ENCODE measurements at places on chromosomes 16 and 17.

DNA sequence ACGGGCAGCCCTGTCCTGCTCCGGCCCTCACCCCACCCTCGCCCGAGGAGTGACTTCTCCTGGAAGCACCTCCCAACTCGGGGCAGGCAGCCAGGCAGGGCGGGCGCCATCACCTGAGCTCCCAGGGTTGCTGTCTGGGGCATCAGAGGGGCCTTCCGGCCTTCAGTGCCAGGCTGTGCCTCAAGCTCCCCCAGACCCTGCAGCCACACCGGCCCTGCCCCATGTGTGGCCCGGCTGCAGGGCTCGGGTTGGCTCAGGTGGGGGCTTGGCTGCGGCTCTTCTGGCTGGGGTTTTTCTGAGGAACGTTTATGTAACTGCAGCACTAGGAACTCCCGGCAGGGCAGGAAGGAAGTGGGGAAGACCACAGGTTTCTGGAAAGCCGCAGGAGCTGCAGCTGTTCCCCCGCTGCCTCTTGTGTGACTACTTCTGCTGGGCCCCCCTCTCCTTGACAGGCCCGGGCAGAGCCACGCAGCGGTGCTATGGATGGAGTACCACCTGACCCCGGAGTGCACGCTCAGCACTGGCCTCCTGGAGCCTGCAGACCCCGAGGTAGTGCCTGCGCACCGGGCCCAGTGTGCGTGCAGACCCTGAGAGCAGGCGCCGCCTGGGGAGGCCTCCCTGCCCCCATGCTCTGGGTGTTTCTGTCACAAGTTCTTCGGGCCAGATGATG lies 45.6 kb downstream of the PRMT7 start:
- peak; percentile 50 for DNase-seq

- DNase-seq: no peak
Measured at GRCh38 chr17:31449111-31449510, 57.6 kb downstream of the RAB11FIP4 start.

GRCh38 chr17:70945386-70945785 lies 776.1 kb downstream of the KCNJ2 start:
- DNase-seq: no peak

DNA sequence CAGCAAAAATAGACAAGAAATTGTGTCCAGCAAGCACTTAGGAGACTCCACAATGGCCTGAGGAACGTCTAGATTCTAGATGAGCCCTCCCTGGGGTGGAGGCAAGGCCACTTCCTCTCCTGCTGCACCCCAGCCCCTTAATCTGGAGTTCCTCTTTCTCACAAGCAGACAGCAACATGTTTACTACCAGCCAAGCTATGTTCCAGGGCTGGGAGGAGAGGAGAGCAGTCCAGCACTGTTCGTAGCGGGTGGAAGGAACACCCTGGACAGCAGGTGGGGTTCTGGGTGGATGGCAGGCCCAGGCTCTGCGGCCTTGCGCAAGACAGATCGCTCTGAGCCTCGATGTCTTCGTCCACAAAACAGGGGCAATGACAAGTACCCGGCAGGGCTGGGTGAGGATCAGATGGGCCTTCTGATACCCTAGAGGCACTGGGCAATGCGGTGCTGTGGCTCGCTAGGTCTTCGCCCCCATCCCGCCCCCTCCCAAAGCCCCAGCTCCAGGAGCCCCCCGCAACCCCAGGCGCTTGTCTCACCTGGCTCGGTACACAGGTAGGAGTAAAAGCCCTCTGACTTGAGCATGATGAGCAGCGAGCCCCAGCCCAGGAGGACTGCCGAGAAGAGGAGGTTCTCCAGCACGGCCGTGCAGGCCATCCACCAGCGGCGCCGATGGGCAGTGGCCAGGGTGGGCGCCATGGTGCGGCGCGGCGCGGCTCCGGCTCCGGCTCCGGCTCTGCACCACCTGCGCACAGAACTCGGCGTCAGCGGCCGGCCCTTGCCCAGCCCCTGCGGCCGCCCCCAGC lies 1.3 kb downstream of the SLC43A2 start:
- no peak for DNase-seq

DNA sequence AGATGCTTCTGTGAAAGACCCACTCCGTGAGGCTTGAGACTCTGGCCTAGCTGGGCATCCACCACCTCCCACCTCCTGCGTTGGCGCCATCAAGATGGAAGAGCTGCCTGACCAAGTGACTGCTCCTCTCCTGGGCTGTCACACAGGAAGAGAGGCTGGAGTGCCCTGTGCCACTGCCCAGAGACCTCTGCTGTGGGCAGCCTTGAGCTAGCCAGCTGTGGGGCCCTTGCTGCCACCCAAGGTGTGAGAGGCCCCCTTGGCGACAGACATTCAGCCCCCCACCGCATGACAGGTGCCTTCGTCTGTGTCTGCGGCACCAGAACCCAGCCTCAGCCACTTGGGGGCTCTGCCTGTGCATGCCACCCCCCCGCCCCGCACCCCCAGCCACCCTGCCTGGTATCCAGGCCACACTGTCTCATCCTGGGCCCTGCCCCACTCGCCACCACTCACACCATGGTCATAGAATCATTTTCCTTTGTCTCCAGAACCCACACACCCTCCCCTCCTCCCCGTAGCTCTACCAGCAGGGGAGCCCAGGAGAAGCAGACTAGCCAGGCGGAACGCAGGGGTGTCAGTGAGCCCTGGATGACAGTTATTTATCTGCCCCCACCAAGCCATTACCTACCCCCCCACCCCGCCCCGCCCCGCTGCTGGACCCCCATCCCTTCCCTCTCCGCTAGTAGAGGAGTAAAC lies 120.9 kb upstream of the LHX1 start:
- no peak for DNase-seq

- no peak for DNase-seq
Measured at GRCh38 chr17:13544292-13544691, 57.4 kb downstream of the HS3ST3A1 start.

DNA sequence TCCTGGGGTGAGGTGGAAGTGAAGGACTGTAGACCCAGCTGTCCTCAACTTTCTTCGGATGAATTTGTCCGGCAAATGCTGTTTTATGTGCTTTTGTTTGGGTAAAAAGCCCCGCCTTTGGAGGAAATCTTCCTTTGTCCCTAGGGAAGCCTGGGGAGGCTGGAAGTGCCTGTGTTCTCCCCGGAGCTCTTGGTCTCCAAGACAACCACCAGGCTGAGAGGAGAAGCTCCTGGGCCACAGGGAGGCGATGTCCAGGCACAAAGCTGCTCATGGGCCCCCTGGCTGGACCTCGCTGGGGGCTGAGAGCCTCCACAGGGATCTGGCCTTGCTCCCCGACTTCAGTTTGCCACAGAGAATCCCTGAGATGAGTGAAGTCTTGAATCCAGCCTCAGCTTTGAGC lies 293.1 kb upstream of the N4BP1 start:
- DNase-seq: no peak

DNA sequence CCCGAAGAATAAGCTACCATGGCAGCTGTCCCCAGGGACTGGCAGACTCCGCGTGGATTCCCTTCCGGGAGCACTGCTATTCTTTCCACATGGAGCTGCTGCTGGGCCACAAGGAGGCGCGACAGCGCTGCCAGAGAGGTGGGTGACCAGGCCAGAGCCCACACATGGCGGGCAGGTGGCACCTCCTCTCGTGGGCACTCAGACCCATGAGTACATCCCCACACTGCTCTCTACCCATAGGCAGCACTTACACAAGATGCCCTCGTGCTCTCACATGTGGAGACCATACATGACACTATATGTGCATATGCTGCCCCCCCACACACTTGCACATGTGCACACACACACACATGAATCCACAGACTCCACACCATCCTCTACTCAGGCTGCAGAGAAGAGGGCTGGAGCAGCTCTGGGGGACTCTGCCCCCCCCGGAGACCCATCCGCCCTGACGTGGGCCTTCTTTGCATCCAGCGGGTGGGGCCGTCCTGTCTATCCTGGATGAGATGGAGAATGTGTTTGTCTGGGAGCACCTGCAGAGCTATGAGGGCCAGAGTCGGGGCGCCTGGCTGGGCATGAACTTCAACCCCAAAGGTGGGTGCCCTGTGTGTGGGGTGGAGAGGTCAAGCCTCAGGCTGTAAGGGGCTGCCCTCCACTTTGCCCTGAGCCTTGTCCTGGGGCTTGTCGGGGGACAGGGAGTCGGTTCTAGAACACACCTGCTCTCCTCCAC lies 62.9 kb downstream of the MRC2 start:
- DNase-seq: no peak

- no peak for DNase-seq
Measured at GRCh38 chr16:31707743-31708335, 165.8 kb upstream of the ZNF267 start.

DNA sequence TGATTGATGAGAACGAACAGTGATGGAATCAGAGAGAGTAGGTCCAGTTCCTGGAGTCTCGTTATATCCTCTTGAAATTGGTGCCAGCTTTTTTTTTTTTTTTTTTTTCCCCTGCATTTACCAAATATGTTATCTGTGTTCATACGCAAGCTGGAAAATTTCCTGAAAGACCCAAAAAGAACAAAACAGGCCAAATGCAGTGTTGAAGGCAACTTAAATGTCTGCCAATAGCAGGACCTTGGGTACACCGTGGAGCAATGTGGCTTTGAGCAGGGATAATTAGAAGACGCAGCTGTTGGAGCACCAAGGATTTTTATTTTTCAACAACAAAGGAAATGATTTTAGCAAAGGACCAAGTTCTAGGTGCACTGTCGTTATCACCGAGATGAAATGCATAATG lies 105.0 kb downstream of the ABCC6 start:
- DNase-seq: no peak

GRCh38 chr17:48503747-48504146 lies 27.1 kb downstream of the HOXB1 start:
- no peak for DNase-seq

GRCh38 chr17:70169709-70170597 lies 621 bp downstream of the KCNJ2 start:
- DNase-seq: no peak

GRCh38 chr16:85536411-85537330 lies 76.5 kb upstream of the GSE1 start:
- no peak for DNase-seq

- no peak for DNase-seq
Measured at GRCh38 chr16:76278980-76279379, 1.8 kb downstream of the CNTNAP4 start.

DNA sequence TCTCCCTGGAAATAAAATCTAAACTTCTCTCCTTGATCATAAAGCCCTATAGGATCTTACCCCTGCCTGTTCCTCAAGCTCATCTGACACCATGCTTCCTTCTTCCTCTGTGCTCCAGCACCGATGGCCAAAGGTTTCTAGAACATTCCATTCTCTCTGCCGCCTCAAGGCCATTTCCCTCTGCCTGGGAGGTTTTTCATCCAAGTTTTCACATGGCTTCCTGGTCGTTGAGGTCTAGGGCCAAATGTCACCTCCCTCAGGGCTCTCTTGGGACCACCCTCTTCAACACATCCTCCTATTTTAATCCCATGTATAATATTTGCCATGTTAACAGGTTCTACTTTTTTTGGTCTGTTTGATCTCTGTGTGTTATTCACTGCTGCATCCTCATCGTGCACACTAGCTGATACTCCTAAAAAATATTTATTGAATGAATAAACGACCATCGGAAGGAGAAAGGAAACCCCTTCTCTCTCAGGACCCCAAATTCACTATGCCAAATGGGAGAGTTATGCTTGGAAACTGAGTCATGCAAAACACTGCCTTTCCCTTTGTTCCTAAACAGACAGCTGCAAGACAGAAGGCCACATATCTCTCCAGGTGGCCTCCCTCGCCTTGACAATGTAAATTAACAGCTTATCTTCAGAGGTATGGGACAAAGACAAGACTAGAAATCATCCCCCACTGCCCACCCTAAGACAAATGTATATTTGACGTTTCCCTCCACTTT lies 78.5 kb downstream of the XYLT1 start:
- no peak for DNase-seq

DNA sequence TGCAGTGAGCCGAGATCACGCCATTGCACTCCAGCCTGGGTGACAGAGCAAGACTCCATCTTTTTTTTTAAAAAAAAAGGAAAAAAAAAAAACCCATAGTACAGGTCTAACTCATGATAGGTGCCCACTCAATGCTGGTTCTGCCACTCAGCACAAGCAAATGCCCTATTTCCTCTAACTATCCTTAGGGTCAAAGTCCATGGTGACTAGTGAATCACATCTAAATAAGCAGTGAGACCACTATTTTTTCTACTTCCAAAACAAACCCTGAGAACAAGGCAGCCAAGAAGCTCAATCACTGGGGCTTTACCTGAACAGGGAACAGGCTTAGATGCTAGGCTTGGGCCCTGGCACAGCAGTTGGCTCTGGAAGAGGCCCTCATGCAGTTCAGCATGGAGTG lies 3.4 kb downstream of the BLTP2 start:
- DNase-seq: no peak

GRCh38 chr17:12974005-12974531 lies 43.8 kb downstream of the ELAC2 start:
- DNase-seq: no peak

- DNase-seq: peak; percentile 43
Measured at GRCh38 chr16:27366687-27367460, 35.1 kb upstream of the IL21R start.

- no peak for DNase-seq
Measured at GRCh38 chr16:85634747-85635544, 21.8 kb downstream of the GSE1 start.

DNA sequence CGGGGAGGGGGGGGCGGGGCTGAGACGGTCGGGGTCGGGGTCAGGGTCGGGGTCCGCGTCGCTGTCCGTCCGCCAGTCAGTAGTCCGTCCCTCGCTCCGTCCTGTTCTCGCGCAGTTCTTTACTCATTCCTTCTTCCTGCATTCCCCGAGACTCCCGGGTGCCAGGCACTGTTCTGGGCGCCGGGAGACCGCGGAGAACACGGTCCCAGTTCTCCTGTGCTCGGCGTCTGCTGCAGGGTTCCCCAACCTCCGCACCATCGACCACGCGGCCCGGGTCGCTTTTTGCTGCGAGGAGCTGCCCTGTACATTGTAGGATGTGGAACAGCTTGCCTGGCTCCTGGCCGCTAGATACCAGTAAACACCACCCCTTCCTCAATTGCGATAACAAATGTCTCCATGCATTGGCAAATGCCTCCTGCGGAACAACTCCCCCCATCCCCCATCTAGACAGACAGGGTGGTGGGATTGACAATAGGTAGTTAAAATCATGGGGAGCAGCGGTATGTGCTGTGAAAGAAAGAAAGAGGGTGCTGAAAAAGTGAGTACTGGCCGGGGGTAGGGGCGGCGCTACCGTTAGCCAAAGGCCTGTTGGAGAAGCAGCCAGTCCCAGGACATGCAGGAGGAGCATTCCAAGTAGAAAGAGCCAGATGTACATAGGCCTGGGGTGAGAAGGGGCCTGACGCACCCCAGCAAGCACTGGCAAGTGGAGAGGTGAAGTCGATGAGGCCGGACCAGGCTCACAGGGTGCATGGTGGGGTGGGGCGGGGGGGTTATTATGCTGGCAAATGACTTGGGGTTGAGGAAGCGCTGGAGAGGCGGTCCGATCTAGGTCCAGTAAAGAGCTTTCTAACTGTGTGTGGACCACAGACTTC lies 631 bp downstream of the TRAF7 start:
- DNase-seq: no peak
